Astrocyte of the spinal cord (primary cell): ENCODE measurements at places on chromosomes 3 and 15.
A peak's percentile ranks its signal among the peaks of the same experiment; 100 is the strongest.

- peak; percentile 25 for DNase-seq
Observed at GRCh38 chr3:25585361-25586166, 79.1 kb downstream of the TOP2B start.

- no peak for DNase-seq
Observed at GRCh38 chr15:75930866-75931265, 27.2 kb downstream of the FBXO22 start.

DNA sequence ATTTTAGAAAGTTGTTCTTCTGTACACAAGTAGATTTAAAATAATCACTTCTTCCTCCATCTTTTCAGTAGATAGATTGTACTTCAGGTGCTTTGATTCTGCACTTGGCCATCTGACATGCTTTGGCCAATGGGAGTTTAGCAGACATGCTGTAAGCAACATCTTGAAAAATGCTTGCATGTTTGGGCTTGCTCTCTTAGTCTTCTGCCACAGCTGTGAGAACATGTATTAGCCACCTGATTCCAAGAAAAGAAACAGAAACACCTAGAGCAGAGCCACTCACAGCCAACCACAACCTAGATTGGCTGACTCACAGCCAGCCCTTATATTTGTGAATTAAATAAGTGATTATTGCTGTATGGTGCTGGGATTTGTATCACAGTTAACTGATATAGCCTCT is 70.2 kb upstream of the GADL1 start:
- no peak for DNase-seq

DNA sequence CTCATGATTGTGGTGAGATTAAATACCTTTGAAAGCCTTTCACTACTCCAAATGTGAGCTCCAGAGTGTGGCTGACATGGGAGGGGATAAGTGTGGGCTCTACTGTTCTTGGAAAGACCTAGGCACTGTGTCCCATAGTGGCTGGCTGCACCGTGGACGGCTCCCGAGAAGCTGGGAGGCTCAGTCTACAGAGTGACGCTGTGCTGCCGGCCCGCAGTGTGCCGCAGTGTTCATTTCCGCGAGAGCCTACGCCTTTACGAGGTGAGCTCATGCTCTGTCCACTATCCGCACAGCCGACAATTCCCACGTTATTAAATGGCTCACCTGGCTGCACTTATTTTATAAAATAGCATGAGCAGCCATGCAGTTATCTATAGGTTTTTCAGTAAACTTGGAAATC is 66.9 kb downstream of the MTHFS start:
- no peak for DNase-seq

- no peak for DNase-seq
Observed at GRCh38 chr15:57041416-57041815, 123.0 kb downstream of the TCF12 start.

DNA sequence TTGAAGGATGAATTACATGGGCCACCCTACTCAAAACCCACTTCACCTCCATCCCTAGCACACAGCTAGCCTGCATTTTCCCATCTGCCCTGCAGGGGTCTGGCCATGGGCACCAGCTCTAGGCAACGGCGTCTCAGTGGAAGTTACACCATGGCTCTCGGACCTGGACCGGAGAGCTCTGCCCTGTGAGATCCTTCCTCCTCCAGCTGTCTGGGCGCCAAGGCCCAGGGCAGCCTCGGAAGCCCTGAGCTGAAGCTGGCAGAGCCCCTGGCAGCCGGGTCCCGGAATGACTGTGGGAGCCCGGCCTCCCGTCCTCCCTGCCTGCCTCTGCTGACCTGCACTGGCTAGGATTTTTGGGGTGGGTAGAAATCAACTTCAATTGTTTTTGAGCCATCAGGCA is 98.9 kb downstream of the CHSY1 start:
- DNase-seq = no peak

GRCh38 chr15:62348118-62348517 is 183.0 kb upstream of the C2CD4B start:
- DNase-seq = no peak

GRCh38 chr3:194866236-194866635 is 180.6 kb downstream of the FAM43A start:
- DNase-seq = no peak

DNA sequence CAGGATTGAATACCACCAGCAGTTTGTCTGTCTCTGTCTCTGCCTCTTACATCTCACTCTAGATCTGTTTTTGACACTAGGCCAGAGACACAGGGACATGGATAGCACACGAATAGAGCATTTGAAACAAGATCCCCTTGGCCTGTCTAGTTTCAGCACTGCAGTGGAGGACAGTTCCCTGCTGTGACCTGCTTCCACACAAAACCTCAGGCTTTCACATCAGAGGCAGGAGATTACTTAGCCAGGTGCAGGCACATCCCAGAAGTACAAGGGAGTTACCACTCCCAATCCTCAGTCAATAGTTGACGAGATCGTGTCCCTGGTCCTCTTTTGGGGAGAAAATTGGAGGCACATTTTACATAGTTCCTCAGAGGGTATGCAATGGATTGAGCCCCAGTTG is 34.0 kb upstream of the CCK start:
- DNase-seq = peak; percentile 53

- DNase-seq = no peak
Observed at GRCh38 chr15:27427276-27427675, 456.3 kb downstream of the GABRG3 start.

DNA sequence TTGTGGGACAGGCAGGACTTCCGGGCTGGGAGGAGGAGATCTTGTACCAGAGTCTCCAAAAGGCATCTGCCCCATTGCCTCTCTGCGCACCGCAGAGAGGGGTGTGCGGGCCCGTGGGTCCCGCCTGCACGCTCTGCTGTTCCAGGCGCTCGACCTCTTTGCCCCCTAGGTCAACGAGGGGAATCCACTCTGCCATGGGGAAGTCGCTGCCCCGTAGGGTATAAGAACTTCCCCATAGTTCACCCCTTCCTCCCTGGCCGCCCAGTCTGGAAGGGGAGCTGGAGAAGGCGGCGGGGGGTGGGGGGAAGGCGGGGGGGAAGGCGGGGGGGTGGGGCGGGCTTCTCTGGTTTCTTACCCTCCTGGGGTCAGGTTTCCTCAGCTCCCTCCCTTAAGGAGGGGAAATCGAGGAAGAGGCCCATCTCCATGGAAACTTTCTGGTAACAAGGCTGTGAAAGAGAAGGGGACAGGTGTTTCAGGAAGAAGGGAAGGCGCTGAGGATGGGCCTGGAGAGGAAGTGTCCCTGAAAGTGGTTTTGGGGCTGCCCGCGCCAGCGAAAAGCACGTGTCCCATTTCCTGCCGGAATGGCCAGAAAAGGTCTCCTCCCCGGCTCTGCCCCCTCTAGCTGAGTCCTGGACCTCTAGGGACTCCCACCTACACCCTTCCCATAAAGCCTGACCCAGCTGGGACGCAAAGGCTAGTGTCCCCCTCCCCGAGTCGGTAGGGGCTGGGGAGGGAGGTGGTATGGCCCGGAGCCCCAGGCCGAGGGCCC is 27.5 kb downstream of the NR1I2 start:
- DNase-seq = no peak

DNA sequence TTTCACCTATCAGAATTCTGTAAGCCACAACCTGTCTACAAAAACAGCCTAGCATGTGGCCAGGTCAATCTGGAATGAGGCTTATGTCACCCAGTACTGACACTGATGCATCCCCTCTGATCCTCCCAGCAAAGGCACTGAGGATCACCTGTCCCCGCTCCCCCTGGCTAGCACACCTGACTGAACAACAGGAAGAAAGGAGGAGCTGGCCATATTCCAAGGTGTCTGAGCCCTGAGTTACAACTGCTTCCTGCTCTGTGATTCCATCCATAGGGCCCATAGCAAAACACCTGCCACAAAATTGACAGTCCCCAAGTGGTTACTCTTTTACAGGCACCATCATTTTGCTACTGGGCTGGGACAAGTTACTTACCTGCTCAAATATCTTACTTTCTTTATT is 555.5 kb upstream of the CFAP20DC start:
- DNase-seq = no peak

DNA sequence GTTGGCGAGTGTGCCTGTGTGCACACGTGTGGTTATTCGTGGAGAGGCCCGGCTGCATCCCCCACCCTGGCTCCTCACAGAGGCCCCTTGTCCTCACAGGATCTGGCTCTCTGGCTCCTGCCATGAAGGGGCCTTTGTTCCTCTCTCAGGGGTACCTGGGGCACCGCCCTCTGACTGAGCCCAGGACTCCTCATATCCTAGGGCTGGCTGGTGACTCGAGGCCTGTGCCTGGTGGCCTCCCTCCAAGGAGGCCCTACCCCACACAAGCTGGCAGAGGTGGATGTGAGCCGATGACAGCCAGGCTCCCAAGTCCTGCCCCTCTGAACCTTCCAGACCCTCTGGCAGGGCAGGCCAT is 10.0 kb downstream of the PRKCD start:
- DNase-seq = no peak

- DNase-seq = peak; percentile 94
Observed at GRCh38 chr3:15768421-15769255, 29.1 kb downstream of the ANKRD28 start.
